ENCODE measurements at places on chromosomes 3 and 15. TPM values are rescaled to one million over a fixed set of nuclear protein-coding genes. Genes with fewer than 3 reads are reported as not detected.

GRCh38 chr15:101372149-101372577 is 77.1 kb upstream of the SNRPA1 start:
- DNase-seq, result no peak

Gene SLC9C1
- total RNA-seq, result not detected

- DNase-seq, result no peak
These were observed 16.1 kb upstream of the AHSG start for GRCh38 chr3:186596568-186597287.

- DNase-seq, result peak; percentile 60
These were observed 12.0 kb downstream of the STARD5 start for GRCh38 chr15:81311752-81312464.

- DNase-seq, result no peak
These were observed 367.5 kb upstream of the THBS1 start for GRCh38 chr15:39213385-39213840.

Gene CNTN4
- not detected for total RNA-seq

- no peak for DNase-seq
These were observed 58.3 kb downstream of the BOC start for GRCh38 chr3:113269661-113270060.

DNA sequence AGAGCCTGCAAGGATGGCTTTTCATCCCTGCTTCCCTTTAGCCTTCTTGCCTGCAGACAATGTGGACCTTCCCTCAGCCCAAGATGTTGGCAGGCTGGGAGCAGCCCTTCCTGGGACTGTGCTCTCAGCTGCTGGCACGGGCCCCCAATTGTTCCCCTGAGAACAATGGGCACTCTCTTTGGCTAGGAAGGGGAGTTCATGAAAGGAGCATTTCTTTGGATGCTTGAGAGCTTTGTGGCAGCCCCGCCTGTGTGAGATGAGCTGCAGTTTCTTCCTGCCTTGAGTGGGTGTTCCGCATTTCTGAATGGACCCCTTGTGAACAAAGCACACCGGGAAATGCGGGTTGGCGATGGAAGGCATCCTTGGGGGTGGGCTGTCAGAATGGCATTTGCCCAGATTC is 35.0 kb upstream of the BSN start:
- no peak for DNase-seq

DNA sequence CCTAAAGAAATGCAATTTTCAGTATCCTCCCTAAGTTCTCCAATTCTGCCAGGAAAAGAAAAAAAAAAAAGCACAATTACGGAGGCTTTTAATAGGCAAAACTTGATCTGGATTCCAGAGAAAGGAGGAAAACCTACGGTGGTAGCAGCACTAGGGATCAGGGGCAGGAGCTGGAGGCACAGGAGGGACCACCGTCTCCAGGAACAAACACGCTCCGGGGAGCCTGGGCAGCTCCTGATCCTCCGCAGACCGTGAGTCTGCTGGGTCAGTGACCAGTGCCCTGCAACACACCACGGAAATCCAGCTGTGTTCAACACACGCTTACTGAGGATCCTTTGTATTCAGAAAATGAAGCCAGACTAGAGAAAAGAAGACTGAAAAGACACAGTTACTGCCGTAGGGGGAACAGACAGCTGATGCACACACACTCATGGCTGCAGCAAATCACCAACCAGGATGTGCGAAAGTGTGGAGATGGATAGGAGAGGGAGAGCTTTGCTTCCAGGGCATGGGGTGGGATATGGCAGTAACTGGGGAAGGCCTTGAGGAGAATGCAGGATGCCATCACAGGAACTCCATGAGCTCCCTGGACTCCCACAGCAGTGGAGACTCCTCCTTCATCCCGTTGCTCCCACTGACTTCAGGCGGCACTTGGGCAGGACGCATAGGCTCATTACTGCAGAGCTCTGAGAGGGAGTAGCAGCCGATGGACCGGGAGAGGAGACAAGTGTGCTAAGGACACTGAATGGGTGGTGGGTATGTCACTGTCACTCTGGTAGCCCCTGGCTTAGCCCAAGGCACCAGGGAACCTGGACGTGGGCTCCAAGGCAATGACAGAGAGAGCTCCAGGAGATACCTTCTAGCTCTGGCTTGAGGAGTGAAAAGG is 167.0 kb downstream of the ATP10A start:
- no peak for DNase-seq

Gene FSD2
- total RNA-seq, result 0.28 TPM

Gene PTH1R
- total RNA-seq, result not detected

DNA sequence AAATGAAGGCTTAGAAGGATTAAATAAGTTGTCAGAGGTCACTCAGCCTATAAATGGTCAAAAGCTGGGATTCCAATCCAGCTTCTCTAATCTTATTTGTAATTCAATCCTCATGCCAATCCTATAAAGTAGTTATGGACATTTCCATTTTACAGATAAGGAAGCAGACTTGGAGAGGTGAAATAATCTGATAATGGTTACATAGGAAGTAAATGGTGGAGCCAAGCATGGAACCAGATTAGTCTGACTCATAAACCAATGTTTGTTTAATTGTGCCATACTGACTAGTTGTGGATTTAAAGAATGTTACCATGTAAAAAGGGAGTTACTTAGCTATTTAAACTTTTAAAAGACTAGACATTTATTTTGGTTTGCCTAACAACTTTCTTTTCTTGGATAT is 59.7 kb downstream of the KCNAB1 start:
- DNase-seq, result no peak

Gene ADAMTSL3
- total RNA-seq, result 0.18 TPM

DNA sequence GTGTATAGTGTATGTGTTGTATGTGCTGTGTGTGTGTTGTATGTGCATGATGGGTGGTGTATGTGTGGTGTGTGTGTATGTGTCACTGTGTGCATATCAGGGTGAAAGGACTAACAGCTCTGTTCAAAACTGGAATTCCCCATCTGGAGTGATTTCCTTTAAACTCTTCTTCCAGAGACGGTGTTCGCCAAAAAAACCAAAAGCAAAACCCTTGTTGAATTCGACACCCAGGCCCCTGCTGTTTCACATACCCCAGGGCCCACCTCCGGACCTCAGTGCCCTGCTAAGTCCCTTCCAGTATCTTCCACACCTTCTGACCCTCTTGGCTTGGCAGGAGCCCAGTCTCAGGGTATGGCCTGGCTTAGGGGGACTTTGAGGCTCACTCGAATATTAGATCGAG is 44.9 kb upstream of the SEC13 start:
- DNase-seq, result no peak

DNA sequence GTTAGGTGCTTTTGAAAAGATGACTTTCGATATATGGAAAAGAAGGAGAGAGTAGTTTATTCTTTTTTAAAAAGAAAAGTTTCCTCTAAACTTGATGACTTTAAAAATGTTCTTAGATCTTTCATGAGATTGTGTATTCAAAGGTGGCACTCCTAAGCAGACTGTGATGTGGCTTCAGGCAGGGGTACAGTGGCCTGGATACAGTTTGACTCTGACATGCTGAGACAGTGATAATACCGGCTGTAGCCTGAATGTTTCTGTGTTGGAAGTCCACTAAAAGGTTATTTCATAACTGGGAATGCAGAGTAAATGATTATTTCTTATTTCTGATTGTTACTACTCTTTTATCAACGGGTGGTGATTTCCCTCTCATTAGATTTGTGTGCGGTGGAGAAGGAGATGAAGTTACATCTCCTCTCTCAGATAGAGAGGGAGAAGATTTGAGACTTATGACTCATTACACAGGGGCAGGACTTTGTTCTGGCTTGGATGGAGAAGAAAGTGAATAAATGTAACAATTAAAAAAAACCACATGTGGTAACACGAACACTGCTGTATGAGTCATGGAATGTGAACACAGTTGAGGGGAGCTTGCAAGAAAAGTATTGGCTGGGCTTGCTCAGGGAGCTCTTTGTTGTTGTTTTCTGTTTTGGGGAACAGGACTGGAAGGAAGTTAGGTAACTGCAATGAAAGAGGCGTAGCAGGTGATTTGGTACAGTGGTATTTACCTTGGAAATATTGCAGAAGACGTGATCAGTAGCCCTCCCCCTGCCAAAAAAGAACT is 21.6 kb downstream of the SPTSSB start:
- DNase-seq, result no peak

Gene BCL6
- 256 TPM for total RNA-seq

DNA sequence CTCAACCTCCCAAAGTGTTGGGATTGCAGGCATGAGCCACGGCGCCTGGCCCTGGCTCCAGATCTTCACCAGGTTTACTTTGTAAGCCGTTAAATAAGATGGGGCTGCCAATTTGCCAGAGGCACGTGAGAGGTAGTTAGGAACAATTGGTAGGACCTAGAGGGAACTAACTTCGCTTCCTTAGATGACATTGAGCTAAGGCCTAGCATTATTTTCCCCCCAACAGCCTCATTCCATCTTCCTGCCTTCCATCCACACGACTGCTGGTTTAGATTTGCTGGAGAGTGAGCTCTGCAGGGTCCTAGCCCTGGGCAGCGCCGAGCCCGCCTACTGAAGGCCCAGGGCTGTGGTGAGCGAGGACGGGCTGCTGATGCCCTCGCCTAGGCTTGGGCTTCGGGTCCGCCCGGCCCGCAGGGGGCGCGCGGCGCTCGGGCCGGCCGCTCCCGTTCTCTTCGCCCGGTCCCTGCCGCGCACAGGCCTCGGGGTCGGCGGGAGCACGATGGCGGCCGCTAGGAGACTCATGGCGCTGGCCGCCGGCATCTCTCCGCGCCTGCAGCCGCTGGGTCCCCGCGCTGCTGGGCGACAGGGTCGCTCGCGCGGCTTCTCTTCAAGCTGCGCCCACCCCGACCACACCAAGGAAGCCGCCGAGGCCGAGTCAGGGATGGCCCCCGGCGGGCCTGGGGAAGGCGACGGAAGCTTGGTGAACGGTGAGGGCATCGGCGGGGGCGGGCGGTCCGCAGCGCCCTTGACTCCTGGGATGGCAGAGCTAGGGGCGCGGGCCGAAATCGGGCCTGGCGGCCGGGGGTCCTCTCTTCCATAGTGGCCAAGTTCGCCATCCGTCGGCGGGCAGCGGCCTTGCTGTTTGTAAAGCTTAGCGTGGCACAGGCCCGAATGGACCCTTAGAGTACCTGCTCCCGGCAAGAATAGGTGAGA is 21.9 kb downstream of the DHX30 start:
- DNase-seq, result peak; percentile 87

Gene CYP8B1
- not detected for total RNA-seq

DNA sequence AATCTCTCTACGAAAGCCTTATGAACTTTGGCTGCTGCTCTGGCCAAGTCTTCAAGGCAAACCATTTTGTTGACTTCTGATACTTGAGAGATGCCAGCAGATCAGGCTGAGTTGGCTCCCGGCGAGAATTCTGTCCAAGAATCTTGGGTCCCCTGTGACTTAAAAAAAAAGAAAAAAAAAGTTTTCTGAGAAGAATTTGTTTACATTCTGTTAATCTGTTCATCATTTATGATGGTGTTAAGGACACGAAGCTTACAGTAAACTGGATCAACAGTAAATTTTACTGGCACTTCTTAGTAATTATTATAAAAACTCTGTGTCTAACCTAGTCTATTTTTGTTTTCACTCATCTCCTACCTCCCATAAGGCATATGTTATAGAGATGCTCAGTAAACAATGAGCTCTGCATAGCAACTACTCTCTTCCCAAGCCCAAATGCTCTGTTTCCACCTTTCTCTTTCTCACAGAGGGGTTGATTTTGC is 320.9 kb upstream of the RASGRP1 start:
- no peak for DNase-seq

DNA sequence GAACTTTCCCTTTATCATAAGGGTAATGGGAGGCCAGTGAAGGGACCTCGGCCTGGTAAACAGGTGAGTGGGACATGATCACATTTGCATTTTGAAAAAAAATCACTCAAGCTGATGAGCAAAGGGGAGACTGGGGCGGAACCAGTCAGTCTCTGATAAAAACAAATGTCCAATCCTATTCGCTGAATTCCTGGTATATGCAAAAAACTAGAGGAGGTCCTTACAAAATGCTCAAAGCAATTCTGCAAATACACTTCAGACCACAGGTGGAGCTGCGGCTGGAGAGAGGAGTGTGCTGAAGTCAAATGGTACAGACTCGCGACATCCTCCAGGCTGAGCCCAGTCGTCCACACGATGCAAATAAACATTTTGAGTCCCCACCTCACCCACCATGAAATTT is 166.7 kb downstream of the FOXP1 start:
- DNase-seq, result peak; percentile 83

- no peak for DNase-seq
These were observed 34.4 kb downstream of the TNK2 start for GRCh38 chr3:195873971-195874370.

- no peak for DNase-seq
These were observed 164.5 kb upstream of the TPM1 start for GRCh38 chr15:62878070-62878469.

GRCh38 chr3:34198309-34198708 is 399.9 kb downstream of the PDCD6IP start:
- peak; percentile 36 for DNase-seq

Gene ISG20
- total RNA-seq, result 310 TPM

GRCh38 chr15:45111390-45112142 is 2.4 kb downstream of the DUOX2 start:
- no peak for DNase-seq

Gene ADAMTS17
- total RNA-seq, result not detected

DNA sequence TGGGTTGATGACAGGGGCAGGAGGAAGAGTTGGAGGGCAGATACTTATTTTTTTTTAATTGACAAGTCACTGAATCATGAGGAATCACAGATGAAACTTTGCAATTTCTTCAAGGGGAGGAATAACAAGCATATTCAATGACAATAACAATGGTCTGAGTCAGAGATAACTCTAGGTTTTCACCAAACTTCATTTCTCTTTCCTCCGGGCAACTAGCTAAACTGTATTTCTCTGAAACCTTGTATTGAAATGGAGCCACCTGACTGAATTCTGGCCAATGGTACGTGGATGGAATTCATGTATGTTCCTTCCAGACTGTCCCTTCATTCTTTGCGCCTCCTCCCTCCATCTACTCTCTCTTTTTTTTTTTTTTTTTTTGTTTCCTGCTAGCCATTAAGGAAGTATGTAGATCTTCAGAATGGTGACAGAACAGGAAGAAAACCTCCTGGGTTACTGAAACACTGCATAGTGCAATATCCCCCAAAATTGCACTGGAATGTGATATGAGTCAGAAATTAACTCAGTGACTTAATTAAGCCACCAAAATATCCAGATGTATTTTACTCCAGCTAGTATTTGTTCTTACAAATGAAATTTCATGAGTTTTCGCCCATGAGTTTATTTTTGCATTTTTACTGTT is 495.4 kb downstream of the OTOL1 start:
- DNase-seq, result no peak

Gene CCDC39
- not detected for total RNA-seq

GRCh38 chr3:161914703-161915417 is 418.3 kb downstream of the OTOL1 start:
- no peak for DNase-seq

DNA sequence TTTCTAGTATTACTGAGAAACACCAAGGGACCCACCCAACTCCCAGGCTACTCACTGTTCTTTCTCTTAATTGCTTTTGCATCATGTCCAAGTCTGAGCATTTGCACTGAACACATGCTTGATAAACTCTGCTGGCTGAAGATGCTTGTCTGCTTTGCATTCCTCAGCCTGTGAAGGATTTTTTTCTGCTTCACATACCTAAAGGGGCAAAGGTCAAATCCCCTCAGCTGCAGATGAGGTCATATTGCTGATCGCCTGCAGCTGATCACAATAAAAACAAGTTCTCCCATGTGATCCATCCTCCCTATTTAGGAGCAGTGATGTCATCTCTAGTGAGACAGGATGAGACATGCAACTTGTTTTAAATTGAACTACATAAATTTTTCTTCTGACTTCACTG is 84.6 kb upstream of the DCBLD2 start:
- DNase-seq, result peak; percentile 12

Gene HRH1
- not detected for total RNA-seq

Gene CPNE9
- not detected for total RNA-seq

Data from OCI-LY7 (cell line).